ENCODE measurements at places on chromosomes 7 and 10.

GRCh38 chr7:135147899-135148721, at the start of gene TMEM140:
Gene TMEM140 (plus strand): TSS chr7:135148072. CDS start chr7:135164442, 16,370 bp downstream.
- no peak for DNase-seq

- DNase-seq, result no peak
Measured at GRCh38 chr10:28592953-28593352, 60.0 kb downstream of the WAC start.

DNA sequence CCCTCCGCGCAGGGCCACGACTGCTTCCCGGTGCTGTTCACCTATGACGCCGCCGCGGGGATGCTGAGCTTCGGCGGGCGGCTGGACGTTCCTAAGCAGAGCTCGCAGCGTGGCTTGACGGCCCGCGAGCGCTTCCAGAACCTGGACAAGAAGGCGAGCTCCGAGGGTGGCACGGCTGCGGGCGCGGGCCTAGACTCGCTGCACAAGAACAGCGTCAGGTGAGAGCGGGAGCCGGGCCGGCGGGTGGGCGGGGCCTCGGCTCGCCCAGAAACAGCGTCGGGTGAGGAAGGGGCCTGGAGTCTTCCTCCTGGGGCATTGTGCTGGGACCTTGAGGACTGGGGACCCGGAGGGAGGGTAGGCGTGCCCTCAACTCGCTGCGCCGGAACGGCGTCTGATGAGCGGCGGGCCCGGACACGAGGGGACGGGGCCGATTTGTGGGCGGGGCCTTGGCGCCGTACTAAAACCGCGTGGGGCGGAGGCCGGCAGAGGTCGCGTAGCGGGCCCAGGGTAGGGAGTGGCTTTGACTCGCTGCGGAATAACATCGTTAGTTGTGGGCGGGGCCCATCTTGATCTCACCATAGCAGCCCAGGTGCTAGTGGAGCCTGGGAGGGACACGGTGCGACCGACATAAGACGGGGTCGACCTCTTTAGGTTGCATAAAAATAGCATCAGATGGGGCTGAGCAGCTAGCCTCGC, 15.6 kb downstream of the PDAP1 start:
- DNase-seq, result peak; percentile 73

DNA sequence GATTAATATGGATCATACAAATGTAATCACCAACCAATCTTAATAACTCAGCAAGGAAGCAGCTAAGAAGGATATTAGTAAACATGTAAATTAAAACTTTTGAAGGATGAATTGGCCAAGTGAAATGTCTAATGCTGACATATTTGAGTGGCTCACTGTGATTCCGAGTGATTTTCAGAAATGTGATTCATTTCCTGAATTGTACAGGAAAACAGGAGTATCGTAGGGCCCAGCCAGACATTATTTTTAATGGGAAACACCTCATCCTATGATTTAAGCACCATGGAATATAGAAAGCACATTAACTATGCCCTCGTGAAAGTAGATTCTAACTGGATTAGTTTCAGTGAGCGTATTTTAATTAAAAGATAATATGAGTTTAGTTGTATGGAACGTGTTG, 82.3 kb downstream of the LHFPL3 start:
- DNase-seq, result no peak

DNA sequence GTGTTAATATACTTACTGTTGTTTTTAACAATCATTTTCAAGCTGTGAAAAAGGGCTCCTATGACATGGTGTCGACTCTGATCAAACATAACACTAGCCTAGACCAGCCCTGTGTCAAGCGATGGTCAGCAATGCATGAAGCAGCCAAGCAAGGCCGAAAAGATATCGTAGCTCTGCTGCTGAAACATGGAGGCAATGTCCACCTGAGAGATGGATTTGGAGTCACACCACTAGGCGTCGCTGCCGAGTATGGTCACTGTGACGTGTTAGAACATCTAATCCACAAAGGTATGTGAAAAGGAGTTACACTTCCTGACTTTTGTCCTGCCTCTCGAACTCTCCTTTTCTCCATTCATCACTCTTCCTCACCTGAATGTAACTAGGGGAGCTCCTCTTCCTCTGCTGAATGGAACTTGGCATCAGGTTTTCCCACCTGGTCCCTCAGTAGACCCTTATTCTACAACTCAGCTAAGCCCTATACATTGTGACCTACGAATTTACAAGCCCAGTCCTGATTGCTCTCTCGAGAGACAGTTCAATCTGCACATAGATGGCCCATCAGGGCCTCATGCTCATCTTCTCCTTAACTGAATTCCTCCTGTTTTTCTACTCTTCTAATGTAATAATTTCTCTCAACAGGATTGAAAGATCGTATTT, 23.0 kb downstream of the ASB15 start:
- DNase-seq, result peak; percentile 15

DNA sequence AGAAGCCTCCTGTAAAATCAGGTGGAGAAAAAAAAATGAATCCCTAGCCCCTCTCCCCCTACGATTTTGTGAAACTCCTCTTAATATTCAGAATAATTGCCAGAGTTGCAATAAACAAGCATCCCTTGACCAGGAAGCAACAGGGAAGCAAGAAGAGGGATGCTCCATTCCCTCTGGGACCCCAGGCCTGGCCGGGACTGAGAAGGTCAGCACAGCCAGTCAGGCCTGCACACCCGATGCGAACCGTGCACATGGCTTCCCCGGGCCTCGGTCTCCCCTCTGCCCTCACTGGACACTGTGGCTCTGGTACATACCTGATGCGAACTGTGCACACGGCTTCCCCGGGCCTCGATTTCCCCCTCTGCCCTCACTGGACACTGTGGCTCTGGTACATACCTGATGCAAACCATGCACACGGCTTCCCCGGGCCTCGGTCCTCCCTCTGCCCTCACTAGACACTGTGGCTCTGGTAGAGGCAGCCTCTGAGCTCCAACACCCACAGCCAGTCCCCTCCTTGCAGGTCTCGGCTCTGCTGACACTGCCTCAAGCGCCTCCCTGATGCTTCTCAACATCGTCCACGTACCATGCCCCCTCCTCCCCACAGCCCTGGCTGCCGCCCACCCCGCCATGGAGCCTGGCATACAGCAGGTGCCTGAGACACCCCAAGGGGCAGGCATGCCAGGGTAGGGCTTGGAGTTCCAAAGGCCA, 138.6 kb downstream of the DIP2C start:
- no peak for DNase-seq

DNA sequence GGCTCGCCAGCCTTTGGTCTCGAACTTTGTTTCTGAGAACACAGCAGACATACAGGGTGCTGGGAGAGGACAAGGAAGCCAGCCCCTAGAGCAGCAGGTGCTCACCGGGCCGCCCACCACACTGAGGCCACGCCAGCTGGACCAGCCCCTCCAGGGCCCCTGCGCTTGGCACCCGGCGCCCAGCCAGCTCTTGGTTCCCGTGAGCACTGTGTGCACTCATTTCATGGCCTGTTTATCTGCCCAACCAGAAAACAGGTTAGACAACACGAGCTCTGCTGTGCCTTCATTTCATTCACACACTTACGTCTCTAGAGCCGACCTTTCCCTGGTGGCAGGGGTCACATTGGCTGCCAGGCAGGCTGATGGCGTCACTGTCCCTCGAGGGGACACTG, 104.0 kb downstream of the CYTH3 start:
- no peak for DNase-seq

GRCh38 chr10:119396709-119397071, 145.8 kb downstream of the RGS10 start:
- no peak for DNase-seq
